ENCODE measurements at places on chromosomes 5 and 9. TPM values are rescaled to one million over a fixed set of nuclear protein-coding genes. Genes with fewer than 3 reads are reported as not detected.

SPINK4 gene
- total RNA-seq, result not detected

GRCh38 chr9:121772600-121773285 is 121.3 kb downstream of the DAB2IP start:
- peaks cover 12% of the 10 kb centered on the region for H3K4me1 ChIP-seq
- DNase-seq, result no peak
- peaks cover 99% of the 10 kb centered on the region for H3K36me3 ChIP-seq
- H3K27ac ChIP-seq, result peak overlapping the region; percentile 55

DNA sequence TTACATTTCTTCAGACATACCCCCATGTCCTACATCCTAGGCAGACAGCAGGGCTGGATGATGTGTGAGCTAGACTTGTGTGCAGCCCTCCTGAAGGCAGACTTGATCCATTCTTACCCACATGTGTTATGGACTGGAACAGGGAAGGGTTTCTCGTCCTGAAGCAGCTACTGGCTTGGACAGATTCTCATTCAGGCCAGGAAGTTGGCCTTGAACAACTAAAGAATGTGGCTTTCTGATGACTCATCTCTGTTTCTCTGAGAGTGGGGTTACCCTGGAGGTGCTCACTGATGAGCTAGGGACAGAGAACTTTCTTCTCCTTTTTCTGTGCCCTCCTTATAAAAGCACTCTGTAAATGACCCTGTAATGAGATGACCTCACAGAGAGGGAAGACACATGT is 246.5 kb downstream of the PCSK5 start:
- no peak for DNase-seq
- H3K36me3 ChIP-seq, result no peaks in the 10 kb centered on the region
- H3K27ac ChIP-seq, result peak overlapping the region; percentile 3
- H3K4me3 ChIP-seq, result no peak overlapping the region
- peaks cover 19% of the 10 kb centered on the region for H3K4me1 ChIP-seq

GRCh38 chr5:169325273-169325672 is 24.3 kb upstream of the SLIT3 start:
- no peak overlapping the region for H3K27ac ChIP-seq
- no peaks in the 10 kb centered on the region for H3K27me3 ChIP-seq
- no peak overlapping the region for H3K4me3 ChIP-seq
- no peak for DNase-seq
- no peaks in the 10 kb centered on the region for H3K4me1 ChIP-seq

- no peak for DNase-seq
- H3K4me1 ChIP-seq, result no peaks in the 10 kb centered on the region
- no peak overlapping the region for H3K4me3 ChIP-seq
- H3K27ac ChIP-seq, result no peak overlapping the region
- H3K27me3 ChIP-seq, result no peaks in the 10 kb centered on the region
- no peaks in the 10 kb centered on the region for H3K36me3 ChIP-seq
Observed at GRCh38 chr5:92328584-92329259, 945.6 kb upstream of the ARRDC3 start.

DNA sequence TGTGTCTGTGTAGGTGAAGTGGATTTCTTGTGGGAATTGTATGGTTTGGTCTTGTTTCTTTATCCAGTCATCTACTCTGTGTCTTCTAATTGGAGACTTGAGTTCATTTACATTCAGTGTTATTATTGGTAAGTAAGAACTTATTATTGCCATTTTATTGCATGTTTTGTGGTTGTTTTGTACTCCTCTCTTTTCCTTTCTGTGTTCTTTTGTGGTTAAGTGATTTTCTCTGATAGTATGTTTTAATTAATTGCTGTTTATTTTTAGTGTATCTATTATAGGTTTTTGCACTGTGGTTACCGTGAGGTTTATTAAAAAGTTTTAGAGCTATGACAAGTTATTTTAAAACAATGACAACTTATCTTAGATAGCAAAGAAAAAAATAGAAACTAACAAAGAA is 8.1 kb downstream of the POLK start:
- no peaks in the 10 kb centered on the region for H3K27me3 ChIP-seq
- no peak overlapping the region for H3K4me3 ChIP-seq
- H3K4me1 ChIP-seq, result peaks cover 24% of the 10 kb centered on the region
- no peak for DNase-seq
- H3K27ac ChIP-seq, result no peak overlapping the region
